ENCODE measurements at places on chromosomes 3 and 15.

DNA sequence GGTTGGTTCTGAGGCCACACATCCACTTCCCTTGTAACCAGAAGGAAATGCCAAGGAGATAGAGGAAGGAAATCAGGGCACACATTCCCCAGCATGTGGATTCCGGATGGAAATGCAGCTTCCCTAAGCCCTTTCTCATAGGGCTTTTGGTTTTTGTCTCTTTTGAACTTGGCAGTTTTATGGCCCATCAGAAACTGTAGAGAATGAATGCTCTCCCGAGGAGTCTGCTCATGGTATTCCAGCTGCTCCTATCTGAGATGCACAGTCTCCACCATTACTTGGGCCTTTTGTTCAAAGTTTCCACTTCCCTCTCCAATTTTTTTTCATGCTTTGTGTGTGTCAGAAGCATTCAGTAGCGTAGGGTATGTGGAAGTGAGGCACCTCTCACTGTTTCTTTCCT lies 21.2 kb downstream of the XYLB start:
- no peak for DNase-seq

- no peak for DNase-seq
Measured at GRCh38 chr3:138206196-138206595, 19.1 kb downstream of the ARMC8 start.

DNA sequence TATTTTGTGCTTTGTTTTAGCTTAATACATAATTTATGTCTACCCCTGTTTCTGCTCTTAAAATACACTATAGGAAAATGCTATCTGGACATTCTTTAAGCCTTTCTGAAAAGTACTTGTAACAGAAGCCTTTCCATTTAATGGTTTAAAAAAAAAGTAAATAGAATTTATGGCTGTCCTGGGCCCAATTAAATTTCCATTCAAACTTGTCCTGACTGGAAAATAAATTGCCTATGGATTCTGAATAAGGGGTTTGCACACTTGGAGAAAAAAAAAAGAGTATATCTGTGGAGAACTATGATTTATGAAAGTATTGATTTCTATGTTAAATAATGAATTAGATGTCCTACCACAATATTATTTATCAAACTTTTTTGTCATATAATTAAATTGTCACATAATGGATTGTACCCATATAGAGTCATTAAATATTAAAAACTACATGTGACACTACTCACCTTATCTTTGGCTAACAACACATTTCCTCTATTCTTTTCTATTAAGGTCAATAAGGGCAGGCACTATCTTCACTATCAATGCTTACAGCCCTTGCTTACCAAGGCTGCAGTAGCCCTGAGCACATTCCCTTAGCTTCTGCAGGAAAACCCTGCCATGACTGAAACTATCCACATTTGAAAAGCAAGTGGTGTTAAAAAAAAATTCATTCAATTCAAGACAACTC lies 396.1 kb upstream of the ROBO2 start:
- DNase-seq = no peak

- no peak for DNase-seq
Measured at GRCh38 chr3:189267981-189268613, 96.3 kb downstream of the TPRG1 start.

- DNase-seq = no peak
Measured at GRCh38 chr15:56837273-56837672, 81.2 kb upstream of the TCF12 start.

- peak; percentile 52 for DNase-seq
Measured at GRCh38 chr3:4983739-4984510, 4.7 kb downstream of the BHLHE40 start.

GRCh38 chr3:34296796-34297195 lies 498.4 kb downstream of the PDCD6IP start:
- no peak for DNase-seq

DNA sequence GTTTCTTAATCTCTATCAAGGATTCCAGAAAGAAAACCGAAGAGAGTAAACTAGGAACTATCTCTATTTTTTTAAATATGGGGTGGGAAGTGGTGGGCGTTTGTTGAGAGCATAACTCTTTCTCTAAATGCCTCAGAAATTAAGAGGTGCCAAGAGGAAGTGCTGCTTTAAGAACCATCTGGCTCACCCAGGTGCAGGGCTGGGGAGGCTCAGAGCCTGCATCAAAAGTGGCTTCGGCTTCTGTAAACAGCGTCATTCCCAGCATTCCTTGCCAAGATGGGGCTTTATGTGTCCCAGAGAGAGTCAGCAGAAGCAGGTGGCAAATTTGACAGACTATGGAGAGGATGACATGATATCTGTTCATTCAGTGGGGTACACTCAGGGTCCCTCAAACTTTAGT lies 123.3 kb upstream of the BFSP2 start:
- no peak for DNase-seq

- DNase-seq = no peak
Measured at GRCh38 chr3:89245612-89246011, 138.2 kb downstream of the EPHA3 start.

DNA sequence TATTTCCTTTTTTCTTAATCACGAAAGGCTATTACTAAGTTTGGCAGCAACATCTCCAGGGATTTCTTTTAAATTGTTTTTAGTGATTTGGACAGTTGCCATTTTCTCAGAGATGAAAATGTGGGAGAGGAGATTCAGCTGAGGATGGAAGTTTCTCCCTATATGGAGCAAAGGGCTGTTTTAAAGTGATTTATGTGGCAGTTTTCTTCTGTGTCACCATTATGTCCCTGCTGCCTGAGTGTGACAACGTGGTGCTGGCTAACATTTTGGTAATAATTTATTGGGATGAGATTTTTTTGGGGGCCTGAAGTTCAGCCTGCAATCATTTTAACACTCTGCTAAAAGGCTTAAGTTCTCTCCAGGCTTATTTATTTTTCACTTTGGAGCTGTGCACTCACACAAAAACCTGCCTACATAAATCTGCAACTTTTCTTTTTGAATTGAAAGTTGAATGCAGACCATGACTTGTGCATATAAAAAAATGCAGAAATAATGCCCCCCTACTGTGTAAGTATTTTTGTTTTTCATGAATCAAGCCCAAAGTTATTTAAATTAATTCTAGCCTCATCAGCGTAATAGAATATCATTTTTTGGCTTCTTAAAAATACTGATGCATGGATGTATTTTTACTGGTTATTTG lies 210.9 kb downstream of the ZIC1 start:
- DNase-seq = no peak

GRCh38 chr15:55589287-55589686 lies 1.1 kb upstream of the PYGO1 start:
- no peak for DNase-seq

DNA sequence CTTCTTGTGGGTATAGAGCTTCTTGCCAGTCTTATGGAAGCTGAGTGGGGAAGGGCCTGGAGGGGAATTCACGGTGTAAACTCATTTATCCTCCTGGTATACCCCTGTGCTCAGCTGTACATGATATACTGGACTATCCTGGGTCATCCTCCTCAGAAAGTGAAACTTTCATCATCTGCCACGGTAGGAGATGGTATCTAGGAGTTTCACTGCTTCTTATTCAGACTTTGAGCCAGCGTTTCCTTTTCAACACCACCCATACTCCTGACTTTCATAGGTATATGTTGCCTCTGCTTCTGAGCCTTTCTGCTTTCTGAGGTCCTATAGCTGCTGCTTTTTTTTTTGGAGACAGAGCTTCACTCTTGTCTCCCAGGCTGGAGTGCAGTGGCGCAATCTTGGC lies 15.6 kb downstream of the SENP5 start:
- no peak for DNase-seq

DNA sequence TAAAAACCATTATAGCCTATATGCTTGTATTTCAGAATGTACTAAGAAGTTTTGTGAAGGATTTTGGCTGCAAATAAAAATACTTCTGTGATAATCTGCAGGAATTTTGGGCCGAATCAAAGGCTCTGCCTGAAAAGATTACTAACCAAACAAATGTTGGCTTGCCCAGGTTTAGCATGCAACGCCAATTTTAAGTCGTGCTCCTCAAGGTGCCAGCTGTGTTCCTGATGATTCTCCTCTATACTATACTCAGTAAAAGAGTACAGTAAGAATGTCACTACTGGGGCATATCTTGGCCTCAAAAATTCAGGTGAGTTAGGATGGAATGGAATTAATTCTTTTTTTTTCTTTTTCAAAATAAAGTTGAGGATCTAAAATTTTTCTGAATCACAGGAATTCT lies 150.8 kb upstream of the TSPAN3 start:
- DNase-seq = no peak

GRCh38 chr3:50616003-50616769 lies 765 bp upstream of the MAPKAPK3 start:
- DNase-seq = peak; percentile 81

DNA sequence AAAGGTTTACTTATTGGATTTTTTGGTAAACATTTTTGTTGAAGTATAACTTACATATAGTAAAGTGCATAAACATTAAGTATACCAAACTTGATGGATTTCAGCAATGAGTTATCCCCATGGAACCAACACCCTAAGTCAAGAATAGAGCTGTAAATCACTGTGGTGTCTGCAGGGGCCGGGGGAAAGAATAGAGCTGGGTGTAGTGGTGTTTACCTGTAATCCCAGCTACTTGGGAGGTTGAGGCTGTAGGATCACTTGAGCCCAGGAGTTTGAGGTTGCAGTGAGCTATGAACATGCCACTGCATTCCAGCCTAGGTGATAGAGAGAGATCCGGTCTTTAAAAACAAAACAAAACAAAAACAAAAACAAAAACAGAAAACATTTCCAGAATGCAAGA lies 13.3 kb upstream of the FEM1B start:
- no peak for DNase-seq

- no peak for DNase-seq
Measured at GRCh38 chr15:36609793-36610192, 30.4 kb downstream of the CDIN1 start.

- no peak for DNase-seq
Measured at GRCh38 chr15:89494031-89494430, 2.4 kb downstream of the RHCG start.

DNA sequence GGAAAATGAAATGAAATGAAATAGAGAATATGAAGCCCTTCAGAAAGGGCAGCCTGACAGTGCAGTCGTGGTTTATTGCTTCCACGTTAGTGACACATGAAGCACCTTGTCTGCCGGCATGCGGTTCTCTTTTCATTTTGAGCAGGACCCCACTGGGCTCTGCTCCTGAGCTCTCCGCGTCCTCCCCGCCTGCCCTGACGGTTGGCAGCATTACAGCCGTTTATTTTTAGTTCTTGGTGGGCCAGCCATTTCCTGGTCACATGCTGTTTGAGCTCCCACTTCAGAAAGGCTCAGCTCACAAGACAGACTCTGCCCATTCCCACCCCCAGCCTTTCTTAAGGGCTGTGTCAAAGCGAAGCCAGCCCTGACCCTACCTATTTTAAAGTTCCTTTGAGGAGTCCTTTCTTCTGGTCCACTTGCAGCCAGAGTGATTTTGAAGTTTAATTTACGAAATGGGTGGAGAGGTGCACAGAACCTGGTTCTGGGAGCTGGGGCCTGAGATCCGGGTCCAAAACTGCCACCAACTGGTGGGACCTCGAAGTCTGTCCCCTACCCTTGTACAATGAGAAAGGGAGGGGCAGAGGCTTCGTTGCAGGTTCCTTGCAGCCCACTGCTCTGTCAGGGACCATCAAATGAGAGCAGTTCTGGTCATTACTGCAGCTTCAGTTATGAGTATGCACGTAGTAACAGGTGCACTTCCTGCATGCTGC lies 60.1 kb downstream of the MGLL start:
- DNase-seq = no peak

- no peak for DNase-seq
Measured at GRCh38 chr3:81339040-81339845, 422.2 kb downstream of the GBE1 start.

DNA sequence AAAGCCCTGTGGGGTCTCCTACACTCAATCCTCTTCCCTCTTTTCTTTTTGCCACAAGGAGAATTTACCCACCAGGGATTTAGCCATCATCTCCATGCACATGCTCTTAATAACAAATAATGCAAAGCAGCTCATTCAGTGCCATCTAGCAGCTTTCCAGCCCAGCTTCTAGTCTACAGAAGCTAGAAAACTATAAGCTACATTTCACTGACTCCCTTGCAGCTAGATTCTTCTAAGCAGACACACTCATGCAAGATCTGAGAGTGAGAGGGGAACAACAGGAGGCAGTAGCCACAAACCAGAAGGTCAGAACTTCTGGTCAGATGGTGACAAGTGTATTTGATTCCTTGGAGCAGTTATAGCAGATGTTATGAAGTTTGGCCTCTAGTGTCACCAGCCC lies 25.5 kb downstream of the OSBPL10 start:
- DNase-seq = no peak

DNA sequence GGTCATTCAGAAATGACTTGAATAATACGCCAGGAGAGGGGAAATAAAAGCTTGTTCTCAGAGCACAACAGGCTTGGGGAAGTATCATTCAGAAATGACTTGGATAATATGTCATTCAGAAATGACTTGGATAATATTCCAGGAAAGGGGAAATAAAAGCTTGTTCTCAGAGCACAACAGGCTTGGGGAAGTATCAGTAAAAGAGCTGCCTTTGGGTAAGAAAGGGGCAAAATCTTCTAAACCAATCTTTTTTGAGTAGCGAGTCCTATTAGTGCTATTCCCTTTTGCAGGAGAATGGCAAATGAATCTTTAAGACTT lies 20.9 kb downstream of the GABRR3 start:
- no peak for DNase-seq

- DNase-seq = no peak
Measured at GRCh38 chr3:55119268-55119667, 191.4 kb upstream of the LRTM1 start.

GRCh38 chr3:169846458-169847193 lies 23.1 kb downstream of the LRRC31 start:
- DNase-seq = no peak

GRCh38 chr15:95596496-95596895 lies 734.0 kb upstream of the NR2F2 start:
- no peak for DNase-seq

DNA sequence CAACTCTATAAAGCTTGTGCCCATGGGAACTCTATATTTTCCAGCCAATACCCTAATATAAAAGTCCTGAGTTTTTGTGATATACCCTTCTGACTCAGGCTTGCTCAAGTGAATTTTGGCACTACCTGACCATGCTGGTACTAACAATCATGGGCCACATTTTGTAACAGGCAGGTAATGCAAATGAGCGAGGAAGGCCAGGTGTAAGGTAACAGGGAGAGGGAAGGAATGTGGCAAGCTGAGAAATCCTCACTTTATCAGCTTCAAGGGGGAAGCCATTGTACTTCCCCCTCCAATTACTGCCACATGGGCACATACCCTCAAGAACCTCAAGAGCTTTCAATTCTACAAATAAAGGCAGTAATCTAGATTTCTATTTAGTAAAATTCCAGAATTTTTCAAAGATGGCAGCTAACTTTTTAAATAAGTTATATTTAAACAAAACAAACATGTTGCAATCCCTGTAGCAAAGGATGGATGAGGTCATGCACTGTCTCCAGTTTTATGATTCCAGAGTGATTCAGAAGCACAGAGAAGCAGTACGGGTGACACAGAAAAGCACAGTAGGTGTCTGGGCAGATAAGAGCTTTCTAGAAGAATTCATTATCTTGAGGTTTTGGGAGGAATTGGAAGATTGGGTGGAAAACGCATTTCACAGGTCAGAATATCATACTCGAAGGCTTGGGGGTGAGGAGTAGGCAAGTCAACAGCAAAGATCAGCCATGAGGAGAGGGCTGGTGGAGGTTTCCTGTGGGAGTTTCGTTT lies 87.6 kb downstream of the FOXP1 start:
- DNase-seq = peak; percentile 16

GRCh38 chr3:129207479-129207878 lies 23.8 kb upstream of the CNBP start:
- DNase-seq = no peak

GRCh38 chr3:52408466-52408865 lies 36.4 kb downstream of the SEMA3G start:
- no peak for DNase-seq

- DNase-seq = no peak
Measured at GRCh38 chr3:124281453-124282316, 289.8 kb upstream of the ROPN1 start.

All from stimulated activated naive CD4-positive, alpha-beta T cell (primary cell).